ENCODE measurements at places on chromosomes 3 and 15.

- DNase-seq = no peak
Measured at GRCh38 chr3:12964711-12965612, 108.3 kb downstream of the IQSEC1 start.

DNA sequence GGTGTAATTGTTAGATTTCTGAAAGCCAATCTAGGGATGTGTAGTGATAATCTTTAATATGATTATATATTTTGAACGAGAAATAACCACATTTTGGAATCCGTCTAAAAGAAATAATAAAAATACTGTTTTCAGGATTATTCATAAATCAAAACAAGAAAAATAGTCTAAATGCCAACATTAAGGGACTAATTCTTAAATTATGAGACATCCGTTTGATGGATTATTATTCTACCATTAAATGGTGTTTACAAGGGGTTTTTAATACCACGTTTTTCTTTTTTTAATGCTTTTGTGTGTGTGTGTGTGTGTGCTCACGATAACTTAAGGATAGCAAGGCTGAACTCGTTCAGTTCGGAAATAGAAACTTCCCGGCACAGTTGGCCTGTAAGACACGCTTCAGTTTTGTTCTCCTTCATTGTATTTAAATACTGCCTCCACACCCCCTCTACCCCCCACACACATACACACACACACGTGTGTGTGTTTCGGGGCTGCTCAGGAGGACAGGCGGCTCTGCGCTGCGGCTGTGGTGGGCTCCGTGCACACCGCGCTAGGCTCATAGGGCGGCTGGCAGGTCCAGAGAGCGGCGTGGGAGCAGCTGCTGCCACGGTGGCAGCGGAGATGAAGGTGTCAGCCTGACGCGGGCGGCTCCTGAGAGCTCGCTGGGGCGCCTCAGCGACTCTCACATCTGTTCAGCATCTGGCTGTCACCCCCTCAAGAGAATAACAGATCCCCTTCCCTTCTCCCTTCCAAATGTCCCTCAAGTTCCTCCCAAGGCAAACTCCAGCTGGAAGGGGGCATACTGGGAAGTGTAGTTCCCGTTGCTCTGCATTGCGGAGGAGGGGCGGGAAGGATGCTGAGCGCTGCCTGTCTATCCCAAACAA lies 23.0 kb upstream of the ANP32A start:
- DNase-seq = peak; percentile 43

- DNase-seq = no peak
Measured at GRCh38 chr3:43542328-43543043, 79.3 kb downstream of the ANO10 start.

DNA sequence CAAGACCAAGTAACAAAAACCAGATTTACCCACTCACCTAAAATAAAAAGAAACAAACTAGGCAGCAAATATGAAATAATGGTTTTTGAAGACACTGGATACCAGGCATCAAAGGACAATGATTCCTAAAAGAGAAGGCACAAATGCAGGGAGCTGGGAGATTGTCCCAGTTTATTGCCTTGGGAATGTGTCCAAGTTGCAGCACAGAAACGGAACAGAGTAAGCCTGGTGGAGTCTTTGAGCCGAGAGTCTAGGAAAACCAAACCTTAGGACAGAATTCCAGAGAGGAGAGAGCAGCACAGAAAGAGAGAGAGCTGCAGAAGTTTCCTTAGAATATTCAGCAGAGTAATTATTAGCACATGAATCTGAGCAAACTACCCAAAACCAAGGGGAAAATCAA lies 7.8 kb upstream of the ARF4 start:
- no peak for DNase-seq

DNA sequence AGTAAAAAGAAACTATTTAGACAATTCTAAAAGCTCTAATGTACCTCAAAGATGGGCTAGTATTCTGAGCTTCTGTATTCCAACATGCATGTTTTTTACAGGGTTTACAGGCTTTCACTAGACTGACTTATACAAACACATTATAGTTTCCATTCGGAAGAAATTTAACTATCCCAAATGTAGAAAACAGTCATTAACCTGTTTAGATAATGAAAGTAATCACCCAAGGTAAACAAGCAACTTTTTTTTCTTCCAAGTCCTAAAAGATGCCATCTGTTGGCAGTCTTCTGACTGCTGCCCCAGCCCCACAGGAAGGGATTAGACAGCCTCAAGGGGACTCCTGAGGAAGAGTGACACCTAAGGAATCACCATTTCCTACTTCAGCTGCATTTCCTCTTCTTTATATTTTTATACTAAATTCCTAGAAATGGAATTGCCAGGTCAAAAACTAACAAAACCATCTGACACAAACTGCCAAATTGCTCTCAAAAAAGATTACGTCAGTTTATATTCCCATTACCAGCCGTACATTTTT lies 25.5 kb downstream of the SIN3A start:
- DNase-seq = no peak

- no peak for DNase-seq
Measured at GRCh38 chr15:74843891-74844299, 939 bp upstream of the ULK3 start.

DNA sequence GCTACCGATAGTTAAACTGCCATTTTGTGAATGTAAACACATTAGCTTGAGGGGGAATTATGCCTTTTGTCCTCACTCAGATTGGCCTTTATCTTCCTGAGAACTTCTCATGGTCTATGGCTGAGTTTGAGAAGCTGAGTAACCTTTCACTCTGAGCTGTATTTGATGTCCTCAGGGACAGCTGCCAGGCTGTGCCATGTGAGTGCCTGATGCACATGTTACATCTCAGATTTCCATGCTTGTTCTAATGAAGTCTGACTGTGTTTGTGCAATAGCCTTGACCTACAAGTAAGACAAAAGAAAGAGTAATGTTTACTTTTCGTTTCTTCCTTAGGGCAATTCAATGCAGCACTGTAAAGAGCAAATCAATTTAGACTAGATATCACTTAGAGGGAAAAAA lies 44.1 kb upstream of the ARL6 start:
- DNase-seq = no peak

GRCh38 chr3:193783166-193783896 lies 190.3 kb downstream of the OPA1 start:
- DNase-seq = no peak

DNA sequence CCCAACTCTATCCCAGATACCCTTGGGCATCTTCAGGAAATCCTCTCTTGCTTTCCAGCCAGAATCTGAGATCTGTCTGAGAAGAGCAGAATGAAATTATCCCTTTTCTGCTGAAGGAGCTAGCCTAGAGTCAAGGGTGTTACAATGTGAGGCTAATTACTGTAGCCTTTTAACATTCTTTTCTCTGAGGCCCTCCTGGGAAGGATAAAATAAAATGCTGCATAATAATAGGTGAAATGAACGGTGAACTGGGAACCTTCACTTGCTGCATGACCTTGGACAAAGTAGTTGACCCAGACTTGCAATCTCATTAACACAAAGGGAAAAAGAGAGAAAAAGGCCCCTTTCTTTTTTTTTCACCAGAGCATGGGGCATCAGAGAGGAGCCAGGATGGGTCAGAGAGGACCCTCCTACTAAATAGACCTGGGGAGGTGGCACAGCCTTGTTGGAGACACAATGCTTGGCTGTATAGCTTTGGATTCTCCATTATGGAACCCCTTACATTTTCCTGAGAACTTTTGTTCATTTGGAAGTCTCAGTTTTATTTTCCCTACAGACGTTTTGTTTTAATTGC lies 137.0 kb upstream of the LIPC start:
- no peak for DNase-seq

GRCh38 chr15:42832576-42832975 lies 88.0 kb downstream of the TTBK2 start:
- no peak for DNase-seq

GRCh38 chr3:99472385-99472784 lies 166.0 kb upstream of the COL8A1 start:
- DNase-seq = no peak

DNA sequence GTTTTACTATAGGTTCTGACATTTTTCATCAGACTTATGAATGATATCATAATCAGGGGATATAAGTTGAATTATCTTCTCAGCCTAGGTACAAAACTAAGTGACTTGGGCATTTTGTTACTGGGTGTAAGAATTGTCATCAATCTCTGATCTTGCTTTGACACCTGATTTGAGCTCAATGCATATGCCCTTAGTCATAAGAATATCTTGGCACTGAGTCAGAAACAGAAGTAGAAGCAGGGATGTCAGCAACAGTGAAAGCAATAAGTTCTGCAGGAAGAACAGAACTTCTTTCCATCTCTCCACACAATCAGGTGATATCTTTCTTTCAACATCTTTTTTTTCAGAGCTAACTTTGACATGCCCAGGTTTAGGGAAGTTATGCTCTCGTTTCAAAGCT lies 14.6 kb downstream of the SLITRK3 start:
- no peak for DNase-seq

DNA sequence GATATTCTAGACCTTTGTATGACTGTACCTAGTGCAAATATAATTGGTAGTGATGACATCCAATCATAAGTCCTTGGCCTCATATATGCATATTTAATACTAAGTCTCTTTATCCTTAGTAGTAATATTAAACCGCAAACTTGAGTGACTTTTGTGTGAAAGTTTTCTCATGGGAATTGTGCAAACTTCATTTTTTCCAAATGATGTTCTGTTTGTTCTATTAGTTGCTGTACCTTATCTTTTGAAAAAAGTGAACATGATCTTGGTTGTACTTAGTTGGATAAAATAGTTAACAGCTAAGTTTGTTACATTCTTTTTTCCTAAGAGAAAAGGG lies 43.2 kb downstream of the TMEM45A start:
- DNase-seq = no peak

- no peak for DNase-seq
Measured at GRCh38 chr3:114994554-114995341, 152.3 kb downstream of the ZBTB20 start.

DNA sequence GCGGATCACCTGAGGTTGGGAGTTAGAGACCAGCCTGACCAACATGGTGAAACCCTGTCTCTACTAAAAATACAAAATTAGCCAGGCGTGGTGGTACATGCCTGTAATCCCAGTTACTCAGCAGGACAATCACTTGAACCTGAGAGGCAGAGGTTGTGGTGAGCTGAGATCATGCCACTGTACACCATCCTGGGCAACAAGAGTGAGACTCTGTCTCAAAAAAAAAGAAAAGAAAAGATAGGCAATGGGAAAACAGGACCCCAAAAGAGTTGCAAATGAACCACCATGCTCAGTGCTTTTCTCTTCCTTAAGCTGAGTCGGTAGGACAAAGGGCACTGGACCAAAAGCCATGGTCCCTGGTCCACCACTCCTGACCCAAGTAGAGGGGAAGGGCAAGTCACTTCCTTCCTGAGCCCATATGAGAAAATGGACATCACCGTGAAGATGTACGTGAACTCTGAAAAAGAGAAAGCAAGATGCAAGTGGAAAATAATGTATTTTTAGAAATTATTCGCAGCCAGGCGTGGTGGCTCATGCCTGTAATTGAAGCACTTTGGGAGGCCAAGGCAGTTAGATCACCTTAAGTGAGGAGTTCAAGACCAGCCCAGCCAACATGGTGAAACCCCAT lies 2.6 kb downstream of the ITGB5 start:
- DNase-seq = no peak

DNA sequence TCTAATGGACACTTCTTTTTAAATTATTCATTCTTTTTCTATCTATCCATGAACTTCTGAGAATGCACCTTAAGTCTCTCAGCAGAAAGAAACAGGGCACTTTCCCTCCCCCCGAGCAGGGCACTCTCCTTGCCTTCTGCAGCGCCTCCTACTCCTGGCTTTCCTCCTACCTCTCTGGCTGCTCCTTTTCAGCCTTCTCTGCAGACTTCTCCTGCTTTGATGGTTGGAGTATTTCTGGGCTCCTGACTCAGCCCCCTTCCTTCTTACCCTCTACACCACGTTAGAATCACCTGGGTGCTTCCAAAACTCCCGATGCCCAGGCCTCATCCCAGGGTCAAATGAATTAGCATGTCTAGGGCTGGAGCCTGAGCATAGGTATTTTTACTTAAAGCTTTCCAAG lies 3.4 kb downstream of the SCN5A start:
- DNase-seq = no peak

- no peak for DNase-seq
Measured at GRCh38 chr3:188869628-188870027, 302.1 kb upstream of the TPRG1 start.

DNA sequence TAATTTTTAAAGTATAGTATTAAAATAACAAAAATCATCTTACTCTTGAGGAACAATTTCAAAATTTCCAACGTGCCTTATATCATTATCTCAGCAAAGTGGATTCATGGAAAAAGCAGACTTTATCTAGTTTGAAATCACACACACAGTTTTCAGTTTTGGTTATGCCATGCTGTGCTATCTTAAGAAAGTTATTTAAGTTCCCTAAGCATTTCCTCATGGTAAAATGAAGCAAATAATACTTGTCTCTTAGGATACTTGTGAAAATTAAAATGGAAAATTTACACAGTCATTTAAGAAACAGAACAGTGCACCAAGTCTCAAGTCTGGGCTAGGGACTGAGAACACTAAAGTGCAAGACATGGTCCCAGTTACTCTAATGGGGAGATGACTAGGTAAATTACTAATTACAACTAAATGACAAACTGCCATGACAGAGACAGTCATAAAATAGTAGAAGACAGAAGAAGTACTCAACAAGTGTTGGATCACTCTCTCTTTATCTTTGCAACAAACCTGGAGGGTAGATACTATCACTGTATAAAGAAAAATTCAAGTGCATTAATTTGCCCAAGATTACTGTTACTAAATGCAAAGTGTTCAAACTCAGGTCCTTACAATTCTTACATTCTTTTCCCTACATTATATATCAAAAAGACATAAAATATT lies 44.8 kb downstream of the DMXL2 start:
- DNase-seq = no peak

DNA sequence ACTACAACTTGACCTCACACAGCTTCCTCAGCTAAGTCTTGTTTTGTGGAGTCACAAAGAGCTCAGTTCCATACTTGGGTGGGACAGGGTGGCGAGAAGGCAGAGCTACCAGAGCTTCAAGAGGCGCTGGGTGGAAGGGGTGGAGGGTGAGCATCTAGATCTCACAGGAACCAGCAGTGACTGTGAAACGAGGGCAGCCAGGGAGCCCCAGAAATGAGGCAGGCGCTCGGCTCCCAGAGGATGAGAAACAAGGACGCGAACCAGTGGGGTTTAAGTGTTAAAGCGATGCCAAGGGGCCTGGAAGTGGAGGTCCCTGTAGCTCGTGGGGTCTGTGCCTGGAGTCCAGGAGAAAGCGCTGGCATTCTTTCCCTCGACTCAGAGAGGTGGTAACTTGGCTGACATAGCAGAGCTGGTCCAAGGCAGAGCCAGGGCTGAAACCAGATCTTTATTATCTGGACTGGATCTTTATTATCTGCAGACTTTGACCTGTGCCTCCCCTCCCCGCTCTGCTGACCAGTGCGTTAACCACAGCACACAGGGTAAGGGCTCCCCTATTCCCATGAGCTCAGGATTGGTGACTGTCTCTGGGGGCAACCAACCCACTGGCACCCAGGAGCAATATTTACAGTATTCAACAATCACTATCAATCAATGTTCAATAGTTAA lies 26.2 kb upstream of the TRPM1 start:
- DNase-seq = no peak

GRCh38 chr3:98952404-98952803 lies 50.9 kb upstream of the DCBLD2 start:
- DNase-seq = no peak

DNA sequence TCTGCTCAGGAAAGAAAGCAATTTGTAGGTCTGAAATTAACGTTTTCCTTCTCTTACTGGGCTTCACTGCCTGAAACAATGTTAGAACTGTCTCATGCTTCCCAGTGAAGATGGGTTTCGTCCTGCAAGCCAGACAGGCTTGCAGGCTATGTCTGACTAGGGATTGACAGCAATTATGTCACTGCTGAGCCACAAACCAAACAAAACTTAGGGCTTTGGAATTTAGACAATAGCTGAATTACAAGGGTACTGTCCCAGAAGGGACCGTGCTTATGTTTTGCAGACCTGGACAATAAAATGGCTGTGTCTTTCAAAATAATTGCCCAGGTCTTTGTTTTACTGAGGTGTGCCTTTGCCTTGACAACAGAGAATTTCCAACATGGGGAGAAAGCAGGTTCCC lies 46.3 kb upstream of the CCDC80 start:
- DNase-seq = no peak

Data from CD4-positive, alpha-beta T cell treated with Interleukin-17A for 4 hours (primary cell).